ENCODE measurements at places on chromosomes 16 and 17.

GRCh38 chr17:65039336-65039988 lies 17.1 kb downstream of the GNA13 start:
- no peak for DNase-seq

- DNase-seq, result no peak
Measured at GRCh38 chr17:80430446-80431245, 15.7 kb downstream of the ENDOV start.

DNA sequence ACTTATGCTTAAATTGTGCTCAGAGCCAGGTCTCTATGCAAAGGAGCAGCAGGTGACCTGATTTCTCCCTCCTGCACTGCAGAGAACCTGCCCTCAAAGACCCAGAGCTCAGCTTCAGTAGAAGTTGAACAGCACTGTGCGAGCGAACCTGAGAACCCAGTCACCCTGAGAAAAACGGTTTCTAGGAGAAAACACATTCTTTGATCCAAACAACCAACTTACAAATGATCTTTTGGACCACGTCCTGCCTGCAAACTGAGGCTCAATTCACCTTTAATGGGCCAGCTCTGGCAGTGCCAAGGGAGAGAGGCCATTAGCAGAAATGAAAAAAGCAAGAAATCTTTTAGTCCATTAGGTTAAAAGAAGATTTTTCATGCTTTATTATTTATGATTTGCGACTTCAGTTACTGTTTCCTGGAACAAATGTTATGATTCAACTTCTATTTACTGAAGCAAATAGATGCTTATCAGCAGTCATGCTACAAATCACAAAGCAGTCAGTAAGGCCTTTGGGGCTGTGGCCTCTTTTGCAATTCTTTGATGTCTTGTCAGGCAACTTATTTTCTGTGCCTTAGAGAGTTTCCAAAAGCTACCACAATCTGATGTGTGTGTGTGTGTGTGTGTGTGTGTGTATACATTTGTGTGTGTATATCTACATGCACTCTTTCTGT lies 65.7 kb upstream of the LRRC37A3 start:
- no peak for DNase-seq

DNA sequence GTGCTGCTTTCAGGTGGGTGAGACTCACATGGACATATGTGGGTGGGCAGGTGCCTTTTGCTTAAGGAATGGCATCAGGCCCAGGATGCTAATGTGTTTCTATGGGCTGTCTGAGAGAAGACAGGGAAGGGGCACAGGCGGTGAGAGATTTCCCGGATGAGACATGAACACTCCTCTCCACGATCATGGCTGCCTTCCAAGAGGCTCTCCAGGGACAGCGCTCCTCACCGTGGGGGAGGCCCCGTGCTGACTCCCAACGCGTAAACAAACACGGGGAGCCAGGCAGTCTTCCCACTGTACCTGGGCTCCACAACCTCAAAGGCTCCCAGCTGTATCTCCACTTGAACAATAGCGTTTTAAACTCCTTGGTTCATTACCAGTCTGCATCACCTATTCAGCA lies 42.8 kb downstream of the CDK5R1 start:
- DNase-seq, result no peak

DNA sequence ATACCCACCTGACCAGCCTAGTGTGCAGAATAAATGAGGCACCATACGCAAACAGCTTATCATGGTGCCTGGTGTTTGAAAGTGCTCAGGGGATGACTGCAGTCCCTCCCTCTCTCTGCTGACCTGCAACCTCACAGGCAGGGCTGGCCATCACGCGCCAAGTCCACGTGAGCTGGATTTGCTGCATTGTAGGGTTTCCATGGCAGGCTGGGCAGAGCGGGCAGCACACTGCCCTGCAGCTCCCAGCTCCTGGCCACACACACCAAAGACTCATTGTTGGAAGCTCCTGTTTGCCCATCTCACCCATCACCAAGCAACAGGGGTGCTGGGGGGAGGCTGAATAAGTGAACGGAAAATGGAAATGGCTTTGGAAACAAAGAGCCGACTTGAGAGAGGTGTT lies 81.8 kb downstream of the IRX3 start:
- DNase-seq, result no peak

DNA sequence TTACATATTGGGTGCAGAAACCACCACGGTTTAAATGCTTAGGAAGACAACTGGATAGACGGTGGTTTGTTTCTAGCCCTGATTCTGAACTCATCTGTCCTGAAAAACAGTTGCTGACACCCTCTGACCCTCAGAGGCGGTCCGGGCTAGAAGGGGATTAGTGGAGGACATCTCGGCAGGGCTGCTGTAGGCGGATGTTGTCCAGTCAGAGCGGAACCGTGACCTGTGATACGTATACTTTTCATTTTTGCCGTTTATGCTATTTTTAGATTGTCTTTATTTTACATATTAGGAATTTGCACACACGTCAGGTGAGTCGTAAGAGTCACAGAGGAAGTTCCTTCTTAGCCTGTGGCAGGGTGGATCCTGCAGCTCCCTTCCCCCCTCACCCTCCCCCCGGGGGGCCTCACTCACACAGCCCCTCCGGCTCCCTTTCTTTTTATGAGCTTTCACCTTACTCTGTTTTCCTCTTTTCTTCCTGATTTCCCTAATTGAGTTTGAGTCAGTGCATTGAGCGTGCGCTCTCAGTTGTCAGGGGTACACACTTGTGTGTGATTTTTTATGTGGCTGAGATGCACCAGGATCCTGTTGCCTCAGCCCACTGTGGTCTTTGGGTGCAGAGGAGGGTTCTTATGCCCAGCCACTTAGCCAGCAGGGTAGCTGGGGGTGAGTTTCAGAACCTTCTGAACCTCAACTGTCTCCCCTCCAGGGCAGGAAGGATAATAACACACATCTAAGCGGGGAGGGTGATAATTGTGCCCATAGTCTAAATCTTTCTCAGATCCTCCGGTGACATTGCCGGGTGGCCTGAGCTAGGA lies 211.1 kb upstream of the CHMP6 start:
- DNase-seq, result no peak

GRCh38 chr16:24523569-24523968 lies 15.8 kb upstream of the RBBP6 start:
- DNase-seq, result no peak

DNA sequence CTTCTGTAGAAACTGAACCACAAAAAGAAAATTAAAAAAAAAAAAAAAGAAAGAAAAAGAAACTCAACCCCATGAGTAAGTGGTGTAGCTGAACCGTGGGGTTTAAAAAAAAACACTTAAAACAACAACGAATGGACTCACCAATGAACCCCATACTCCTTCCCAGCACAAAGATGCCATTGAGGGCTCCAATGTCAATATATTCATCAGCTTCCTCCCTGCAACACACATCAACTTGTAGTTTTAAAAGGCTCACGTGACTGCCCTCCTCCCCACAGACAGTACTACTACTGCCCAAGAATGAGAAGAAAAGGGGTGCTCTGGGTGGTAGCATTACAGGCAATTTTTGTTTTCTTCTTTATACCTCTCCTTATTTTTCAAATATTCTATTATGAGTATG lies 3.3 kb upstream of the KLHL11 start:
- DNase-seq, result no peak

DNA sequence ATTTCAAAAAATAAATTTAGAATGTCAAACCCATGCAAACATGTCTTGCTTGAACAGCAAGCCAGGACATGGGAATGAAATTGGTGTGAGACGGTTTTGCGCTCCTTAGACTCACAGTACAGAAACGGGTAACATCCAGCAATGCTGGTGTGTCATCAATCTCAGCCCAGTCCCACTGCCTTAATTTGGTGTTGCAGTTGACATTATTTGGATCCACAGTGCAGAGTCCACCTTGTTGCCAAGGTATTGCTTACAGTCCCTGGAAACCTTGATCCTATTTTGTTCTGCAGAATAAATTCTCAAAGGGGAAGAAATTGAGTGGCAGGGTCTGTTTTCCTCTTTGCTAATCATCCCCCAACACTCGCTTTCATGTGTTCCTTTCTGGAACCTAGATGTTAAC lies 311.6 kb upstream of the MON1B start:
- DNase-seq, result no peak
